ENCODE measurements at places on chromosomes 3 and 15.

GRCh38 chr15:65305776-65306175 lies 1.3 kb downstream of the RNU5B-1 start:
- DNase-seq: no peak

DNA sequence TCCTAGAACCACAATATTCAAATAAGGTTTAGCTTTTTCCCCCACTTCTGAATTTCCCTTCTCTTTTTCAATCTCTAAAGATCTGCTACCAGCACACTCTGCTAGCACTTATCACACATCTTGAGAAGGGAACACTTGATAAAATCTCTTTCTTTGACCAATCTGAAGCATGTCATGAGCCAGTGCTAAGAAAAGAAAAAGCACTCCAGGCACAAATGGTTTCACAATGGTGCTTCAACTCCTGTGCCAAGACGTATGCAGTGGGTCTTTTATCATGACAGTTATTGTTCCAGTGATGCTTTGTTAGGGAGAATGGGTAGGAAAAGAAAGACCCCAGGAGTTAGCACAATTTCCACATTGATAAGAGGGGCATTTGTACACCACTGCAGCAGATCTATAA lies 248.4 kb downstream of the ZNF385D start:
- DNase-seq: no peak

GRCh38 chr15:95377258-95377852 lies 953.1 kb upstream of the NR2F2 start:
- no peak for DNase-seq

- DNase-seq: no peak
These were observed 8.6 kb downstream of the WDR73 start for GRCh38 chr15:84645496-84645895.

GRCh38 chr3:118863731-118864322 lies 170.8 kb downstream of the IGSF11 start:
- no peak for DNase-seq

- DNase-seq: no peak
These were observed 89.4 kb upstream of the SKOR1 start for GRCh38 chr15:67735896-67736295.

Measured in bone marrow (tissue), 2 donors.